ENCODE measurements at places on chromosomes 2 and 18.

GRCh38 chr18:48037481-48038271 lies 107.2 kb upstream of the SMAD2 start:
- no peak for DNase-seq

DNA sequence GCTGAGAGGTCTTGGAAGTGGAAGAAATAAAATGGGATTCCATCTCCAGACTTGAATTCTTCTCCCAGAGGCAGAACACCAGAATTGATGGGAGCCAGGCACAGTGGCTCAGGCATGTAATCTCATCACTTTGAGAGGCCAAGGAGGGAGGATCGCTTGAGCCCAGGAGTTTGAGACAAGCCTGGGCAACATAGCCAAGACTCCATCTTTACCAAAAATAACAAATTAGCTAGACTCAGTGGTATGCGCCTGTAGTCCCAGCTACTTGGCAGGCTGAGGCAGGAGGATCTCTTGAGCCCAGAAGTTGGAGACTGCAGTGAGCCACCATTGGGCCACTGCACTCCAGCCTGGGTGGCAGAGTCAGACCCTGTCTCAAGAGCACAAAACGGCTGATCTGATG lies 144.3 kb downstream of the C1D start:
- no peak for DNase-seq

GRCh38 chr18:78790960-78791359 lies 188.7 kb upstream of the SALL3 start:
- no peak for DNase-seq

- no peak for DNase-seq
Observed at GRCh38 chr2:28108143-28108542, 217.6 kb downstream of the BABAM2 start.

DNA sequence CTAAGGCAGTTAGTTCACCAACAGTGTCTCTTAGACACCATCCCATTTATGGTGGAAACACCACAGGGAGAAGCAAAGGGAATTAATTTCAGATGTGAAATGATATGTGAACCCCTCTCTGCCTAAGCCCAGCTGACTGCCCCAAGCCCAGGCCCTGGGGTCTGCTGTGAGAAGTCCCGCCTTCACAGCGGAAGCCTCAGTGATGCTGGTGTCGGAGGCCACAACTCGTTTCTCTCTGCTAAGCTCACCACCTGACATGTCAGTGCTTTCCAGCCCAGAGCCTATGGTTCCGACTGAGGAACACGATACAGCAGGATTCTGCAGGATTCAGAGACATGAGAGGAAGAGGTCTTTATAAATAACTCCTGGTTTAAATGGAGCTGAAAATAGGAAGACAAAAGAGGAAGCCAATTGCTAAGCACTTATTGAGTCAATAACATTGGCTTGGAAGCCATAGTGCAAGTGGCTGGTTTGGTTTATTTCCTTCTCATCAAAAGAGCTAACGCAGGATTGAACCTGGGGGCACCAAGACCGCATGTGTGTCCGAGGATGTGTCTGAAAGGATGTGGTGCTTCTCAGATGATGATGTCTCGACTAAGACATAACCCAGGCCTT lies 21.9 kb upstream of the LOXHD1 start:
- no peak for DNase-seq

DNA sequence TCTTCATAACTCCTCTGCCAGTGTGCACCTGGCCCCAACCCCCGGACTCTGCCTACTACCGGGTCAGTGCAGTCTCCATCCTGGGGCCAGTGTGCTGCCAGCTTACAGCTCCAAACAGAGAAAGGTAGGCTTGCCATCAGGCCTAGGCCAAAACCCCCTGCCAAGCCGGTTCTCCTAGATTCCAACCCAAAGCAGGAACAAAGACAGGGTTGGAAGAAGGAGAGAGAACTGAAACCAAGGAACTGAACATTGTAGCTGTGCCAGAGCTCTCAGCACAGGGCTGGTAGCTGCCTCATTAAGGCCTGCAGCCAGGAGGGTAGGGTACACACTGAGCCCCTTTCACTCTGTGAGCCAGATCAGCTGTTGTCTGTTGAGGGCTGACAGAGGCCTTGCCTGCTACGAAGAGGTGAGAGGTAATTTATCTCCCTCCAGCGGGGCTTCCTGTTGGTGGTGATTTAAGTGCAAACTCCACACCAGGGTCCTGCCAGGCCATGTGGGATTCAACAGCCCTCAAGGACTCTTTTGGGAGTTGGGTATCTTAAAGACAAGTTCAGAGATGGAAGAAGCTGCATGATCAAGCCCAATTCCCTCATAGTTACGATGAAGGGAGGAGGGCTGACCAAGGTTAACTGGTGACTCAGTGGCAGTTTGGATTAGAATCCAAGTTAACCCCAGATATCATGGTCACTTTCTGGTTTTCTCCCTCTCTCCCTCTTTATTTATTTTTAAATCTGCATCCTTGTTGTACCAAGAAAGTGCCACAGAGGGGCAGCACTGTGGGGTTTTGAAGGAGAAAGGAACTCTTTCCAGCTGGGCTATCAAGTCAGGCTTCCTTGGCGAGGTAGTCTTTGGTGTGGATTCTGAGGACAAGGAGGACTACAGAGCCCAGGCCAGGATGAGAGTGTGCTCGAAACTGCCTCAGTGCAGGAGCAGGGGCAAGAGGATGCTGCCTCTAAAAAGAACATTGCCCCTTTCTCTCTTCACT lies 48.1 kb downstream of the CYRIA start:
- DNase-seq: no peak

- no peak for DNase-seq
Observed at GRCh38 chr2:240463274-240463865, 27.9 kb downstream of the GPC1 start.

DNA sequence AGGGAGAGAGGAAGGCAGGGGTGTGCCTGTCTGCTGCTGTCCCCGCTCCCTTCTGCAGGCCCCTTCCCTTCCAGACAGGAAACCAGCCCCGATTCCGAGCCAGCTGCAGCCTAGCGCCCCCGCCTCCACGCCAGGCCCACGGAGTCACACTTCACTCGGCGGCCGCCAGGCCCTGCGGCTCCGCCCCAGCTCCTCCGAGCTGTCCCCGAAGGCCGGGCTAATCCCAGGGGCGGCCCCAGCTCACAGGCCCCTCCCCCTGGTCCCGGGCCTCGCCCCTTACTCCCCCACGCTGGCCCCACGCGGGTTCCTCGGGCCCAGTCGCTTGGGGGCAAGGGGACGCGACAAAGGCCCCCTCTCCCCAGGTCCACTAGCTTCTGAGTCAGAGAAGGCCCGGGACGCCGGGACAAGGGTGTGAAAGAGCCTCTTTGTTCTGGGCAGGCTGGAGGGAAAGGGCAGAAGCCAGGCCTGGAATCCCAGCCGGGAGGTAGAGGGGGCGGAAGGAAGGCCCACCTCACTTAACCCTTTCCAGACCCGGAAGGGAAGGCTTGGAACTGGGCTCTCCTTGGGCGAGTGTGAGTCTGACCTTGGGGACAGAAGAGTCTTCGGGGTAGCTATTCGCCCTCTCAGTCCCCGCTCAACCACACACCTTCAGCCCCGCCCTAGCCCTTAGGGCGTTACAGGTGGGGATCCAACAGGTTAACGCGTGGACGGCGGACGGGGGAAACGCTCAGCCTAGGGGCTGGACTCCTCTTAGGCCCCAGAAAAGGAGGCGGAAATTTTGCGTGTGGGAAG lies 1.2 kb downstream of the RTKN start:
- peak; percentile 31 for DNase-seq

GRCh38 chr18:69655816-69656215 lies 255.1 kb downstream of the DOK6 start:
- no peak for DNase-seq

DNA sequence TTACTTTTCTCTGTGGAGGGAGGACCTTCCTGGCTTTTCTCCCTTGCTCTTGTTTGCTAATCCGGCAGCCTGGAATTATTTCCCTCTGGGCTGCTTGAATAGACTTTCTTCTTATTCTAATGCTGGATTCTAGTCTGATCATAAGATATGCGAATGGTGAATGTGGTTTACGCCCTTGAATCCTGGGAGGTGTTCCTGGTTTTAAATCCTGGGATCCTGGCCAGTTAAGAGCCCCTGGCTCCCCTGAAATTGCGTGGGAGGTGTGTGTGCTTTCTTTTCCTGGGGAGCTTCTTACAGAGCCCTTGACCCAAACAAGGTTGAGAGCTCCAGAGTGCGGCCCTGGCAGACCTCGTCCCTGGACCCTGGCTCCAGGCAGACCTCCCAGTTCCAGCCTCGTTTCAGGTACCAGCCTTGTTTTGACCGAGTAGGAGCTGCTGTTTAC lies 2.8 kb downstream of the SH3BP4 start:
- DNase-seq: no peak

DNA sequence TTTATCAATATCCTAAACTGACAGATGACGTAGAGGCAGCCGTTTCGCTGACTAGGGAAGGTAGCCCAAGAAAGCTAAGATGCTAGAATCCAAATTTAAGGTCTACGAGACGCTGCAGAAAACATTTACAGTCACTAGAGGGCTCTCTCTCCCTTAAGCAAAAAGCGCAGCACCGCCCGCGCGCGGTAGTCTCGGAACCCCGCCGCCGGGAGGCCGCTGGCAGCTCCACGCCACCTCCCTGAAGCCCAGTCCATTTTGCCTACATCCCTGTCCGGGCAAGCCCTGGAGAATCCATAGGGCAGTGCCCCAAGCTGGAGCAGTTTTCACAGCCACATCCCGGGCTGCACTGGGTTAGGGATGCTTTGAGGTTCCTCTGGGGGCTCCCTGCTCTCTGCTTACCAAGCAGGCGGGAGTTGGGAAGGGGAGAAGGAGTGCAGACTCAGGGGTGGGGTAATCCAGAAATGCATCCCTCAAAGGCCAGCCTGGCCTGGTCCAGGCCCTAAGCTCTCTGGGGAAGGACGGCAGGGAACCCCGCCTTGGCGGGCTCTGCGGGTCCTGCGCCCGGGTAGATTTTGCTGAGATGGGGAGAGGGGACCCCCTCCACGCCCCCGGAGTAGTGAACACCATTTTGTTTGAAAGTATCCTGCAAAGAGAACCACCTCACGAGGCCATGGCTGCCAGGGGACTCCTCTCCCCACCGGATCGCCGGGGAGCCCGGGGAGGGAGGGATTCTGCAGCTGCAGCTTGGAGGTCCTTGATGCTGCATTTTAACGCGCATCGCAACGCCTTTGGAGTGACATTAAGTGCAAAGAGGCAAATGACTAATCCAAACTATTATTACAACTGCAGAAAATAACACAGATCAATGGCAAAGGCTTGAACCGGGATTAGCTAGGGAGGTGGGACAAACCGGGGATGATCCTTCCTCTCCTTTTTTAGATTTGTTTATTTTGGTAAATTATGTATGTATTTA lies 1.3 kb upstream of the DPYSL5 start:
- peak; percentile 75 for DNase-seq

DNA sequence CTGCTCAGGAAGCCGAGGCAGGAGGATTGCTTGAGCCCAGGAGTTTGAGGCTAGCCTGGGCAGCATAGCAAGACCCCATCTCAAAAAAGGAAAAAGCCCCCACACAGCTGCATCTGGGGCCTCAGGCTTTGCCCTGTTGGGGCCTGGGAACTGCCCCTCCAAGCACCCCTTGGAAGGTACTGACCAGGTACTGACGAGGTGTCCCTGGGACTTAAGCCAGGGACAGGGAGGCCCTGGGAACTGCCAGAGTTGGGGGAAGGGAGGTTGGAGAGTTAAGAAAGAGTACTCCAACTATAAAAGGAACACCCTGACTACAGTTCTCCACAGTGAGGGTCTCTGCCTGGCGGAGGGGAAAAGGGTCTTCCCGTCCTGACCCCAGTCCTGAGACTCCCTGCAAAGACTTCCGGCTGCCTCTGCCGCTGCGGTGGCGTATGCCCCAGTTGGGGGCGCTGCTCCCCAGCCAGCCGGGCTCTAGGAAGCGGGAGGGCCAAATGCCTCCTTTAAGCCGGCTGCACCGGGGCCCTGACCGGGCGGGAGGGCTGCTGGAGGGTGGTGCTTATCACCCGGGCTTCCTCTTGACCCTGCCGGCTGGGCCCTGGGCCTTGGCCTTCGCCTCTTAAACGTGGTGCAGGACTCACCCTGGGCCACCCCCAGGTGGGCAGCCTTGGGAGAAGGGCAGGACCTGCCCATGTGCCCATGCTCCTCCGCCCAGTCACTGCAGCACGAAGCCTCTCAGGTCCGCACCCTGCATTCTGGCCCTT lies 12.8 kb downstream of the SLC30A3 start:
- no peak for DNase-seq

- DNase-seq: no peak
Observed at GRCh38 chr2:157256626-157257025, 879 bp upstream of the GALNT5 start.

- DNase-seq: peak; percentile 82
Observed at GRCh38 chr18:3526421-3527354, 76.7 kb downstream of the TGIF1 start.

GRCh38 chr18:1906421-1906820 lies 664.9 kb downstream of the METTL4 start:
- DNase-seq: no peak

DNA sequence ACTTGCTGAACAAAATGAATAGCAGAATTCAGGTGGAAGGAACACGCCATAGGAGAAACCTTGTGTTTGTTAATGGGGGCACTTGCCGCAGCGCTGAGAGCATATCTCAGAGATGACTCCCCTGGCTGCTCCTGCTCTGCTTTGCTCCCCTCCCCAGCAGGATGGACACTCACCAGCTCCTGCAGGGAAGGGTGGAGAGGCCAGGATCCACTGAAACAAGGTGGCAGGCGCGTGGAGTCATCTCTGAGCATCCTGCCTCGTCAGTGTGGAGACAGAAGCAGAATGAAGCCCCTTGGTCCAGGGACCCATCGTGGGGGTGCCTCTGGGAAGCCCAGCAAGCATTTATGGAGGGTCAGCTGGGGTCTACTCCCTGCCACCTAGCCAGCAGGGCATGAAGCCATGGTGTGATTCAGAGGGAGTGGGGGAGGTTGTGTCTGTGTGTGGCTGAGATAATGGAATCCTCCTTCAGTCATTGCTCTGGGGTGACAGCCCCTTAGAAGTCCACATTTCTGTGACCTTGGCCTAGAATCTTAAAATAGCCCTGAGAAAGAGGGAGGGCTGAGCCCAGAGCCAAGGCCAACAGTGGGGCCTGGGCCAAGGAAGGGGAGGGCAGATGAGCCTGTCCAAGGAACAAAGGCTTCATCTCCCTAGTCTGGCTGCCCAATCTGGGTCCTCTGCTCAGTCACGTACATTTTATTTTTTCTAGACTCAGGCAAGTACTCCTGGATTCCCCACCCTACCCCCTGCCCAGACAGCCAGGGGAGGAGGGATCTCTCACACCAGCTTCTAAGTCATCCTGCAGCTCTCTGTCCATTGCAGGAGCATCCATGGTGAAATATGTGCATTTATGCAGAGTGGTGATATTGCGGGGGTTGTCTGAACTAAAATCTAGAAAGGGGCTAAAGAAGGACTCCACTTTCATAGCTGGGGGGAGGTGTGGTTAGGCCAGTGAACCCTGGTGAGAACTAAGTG lies 215.4 kb downstream of the ZBTB7C start:
- no peak for DNase-seq

DNA sequence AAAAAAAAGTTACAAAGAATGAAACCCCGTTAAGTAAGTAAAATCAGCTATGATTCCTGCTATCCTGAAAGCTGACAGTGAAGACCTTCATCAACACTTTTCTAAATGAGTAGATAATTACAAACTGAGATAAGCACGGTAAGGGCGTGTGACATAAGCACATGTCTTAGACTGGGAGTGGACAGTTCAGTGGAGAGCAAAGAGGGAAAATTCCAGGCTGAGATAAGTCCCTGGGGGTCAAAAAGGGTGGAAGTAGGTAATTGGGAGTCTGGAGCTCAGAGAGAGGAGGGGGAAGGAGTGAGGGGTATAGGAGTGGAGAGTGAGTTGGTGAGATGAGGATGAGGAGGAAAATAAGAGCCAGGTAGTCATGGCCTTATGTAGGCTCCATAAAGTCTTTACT lies 4.4 kb upstream of the IL1A start:
- DNase-seq: no peak

GRCh38 chr18:2958819-2959298 lies 54.1 kb downstream of the LPIN2 start:
- DNase-seq: no peak
